Stimulated activated naive CD4-positive, alpha-beta T cell (primary cell): ENCODE measurements at places on chromosomes 16 and 17.

- DNase-seq, result no peak
These were observed 2112.8 kb downstream of the TP53TG3F start for GRCh38 chr16:35572186-35572585.

DNA sequence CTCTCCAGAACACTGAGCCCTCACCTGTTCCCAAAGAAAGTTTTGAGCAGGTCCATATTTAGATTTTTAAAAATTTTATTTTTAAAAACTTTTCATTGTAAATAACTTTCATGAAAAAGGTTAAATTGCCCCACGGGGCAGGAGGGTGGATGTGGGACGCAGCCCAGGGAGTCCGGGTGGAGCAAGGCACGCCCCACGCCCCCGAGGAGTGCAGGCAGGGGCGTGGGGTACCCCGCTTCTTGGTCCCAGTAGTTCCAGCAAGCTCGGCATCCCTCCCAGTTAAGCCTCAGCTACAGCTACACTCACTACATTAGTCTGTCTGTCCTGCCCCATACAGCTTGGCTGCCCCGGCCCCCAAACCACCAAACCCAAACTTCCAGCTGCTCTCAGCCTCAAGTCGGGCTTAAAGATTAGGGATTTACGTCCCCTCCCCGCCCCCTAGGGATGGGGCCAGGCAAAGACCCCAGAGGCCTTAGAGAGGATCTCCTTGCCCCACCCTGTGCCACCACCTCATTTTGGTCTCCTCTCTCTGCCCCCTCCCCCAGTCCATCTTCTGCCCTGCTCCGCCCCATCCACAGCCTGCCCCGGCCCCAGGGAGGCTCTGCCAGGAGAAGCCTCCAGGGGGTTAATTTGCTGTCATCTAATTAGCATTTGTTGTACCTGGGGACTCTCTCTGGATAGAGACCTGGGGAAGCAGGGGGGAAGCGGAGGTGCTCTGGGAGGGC lies 4.6 kb downstream of the FOXJ1 start:
- no peak for DNase-seq

GRCh38 chr16:75810342-75810741 lies 84.1 kb upstream of the CPHXL start:
- DNase-seq, result no peak

DNA sequence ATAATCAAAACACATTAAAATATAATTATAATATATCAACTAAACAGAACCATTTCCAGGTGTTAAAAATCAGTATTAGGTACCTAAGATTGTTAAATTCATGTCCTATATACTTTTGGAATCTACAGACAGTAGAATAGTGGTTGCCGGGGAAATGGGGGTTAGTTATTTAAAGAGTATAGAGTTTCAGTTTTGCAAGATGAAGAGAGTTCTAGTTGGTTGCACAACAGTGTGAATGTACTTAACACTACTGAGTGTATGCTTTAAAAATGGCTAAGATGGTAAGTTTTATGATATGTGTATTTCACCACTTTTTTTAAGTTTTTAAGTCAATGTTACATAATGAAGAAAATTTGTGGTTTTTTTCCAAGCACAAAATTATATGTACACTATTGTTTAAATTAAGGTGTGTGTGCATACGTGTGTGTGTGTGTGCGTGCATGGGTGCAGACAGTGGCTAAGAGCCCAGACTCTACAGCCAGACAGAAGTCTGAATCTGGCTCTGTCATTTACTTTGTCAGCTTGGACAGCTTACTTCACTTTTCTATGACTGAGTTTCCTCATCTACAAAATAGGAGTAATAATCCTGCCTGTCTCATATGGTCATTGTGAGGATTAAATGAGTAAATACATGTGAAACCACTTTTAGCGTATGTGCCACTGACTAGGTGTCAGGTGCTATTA lies 25.3 kb upstream of the PHAF1 start:
- DNase-seq, result no peak

DNA sequence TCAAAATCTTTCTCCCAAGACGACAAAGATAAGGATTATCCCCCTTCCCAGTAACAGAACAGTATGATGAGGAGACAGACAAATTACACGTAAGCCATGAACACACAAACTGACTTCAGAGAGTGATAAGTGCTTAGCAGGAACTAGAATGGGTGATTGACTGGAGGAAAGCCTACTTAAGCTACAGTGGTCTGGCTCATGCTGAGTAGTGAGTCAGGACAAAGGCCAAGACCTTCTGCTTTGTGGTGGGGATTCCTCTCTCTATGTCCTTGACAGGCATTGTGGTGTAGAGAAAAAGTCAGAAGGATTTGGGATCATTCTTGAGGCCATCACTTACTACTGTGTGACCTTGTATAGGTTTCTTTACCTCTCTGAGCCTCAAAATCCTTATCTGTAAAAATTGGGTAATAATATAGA lies 381.9 kb upstream of the CCL2 start:
- no peak for DNase-seq

- no peak for DNase-seq
These were observed 60.7 kb downstream of the CLEC16A start for GRCh38 chr16:11004973-11005610.

- DNase-seq, result no peak
These were observed 4.6 kb upstream of the CLDN9 start for GRCh38 chr16:3007957-3008689.

DNA sequence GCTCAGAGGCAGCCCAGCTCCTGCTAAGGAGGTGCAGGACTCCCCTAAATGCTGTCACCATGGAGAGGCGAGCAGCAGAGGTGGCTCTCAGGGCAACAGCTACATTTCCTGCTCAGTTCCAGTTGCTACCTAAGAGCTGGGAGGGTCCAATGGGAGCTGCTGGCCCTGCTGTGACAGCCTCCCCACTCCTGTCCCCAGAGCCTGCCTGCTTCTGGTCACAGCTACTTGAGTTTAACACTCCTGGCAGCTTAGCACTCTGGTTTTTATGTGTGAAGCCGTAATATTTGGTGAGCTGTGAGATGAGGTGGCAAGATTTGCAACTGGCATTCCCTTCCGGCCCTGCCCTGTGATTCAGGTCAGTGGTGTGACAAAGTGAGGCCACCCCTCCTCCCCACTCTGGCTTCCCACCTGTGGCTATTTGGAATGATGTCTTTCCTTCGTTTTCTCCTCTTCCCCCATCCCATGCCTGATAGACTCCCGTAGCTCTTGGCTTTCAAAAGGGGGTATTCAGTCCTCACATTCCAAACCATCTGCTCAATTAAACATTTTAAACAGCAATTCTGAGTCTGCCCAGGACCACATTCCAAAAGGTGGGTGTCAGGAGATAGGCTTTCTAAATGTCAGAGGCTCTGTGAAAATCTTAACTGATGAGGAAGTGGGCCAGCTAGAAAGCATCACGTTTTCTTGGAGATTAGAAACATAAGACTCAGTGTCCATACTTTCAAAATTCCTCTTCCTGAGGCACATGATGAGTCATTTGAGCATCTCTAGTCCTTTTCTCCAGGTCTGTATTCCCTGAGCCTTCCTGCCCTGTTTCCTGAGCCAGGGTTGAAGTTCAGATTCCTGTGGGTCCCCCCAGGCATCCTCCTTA lies 42.6 kb upstream of the SKAP1 start:
- DNase-seq, result no peak

DNA sequence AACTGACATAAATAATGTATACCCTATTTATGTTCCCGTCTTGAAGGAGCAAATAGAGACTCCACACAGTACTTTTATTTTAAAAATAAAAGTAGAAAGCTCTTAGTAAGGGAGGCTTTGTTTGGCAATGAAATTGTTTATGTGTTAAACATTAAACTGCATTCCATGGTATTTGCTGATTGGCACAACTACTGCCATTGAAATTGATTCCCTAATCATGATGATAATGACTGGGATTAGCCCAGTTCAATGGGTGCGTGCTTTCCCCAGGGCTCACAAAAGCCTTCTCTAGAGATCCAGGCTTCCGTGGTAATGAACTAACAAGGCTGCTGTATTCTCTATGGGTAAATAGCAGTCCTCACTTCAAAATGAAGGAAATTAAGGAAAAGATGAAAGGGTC lies 67.5 kb downstream of the GPRC5B start:
- DNase-seq, result no peak

GRCh38 chr16:11349599-11350276 lies 4.5 kb downstream of the RMI2 start:
- DNase-seq, result no peak

GRCh38 chr16:11400076-11400475 lies 54.8 kb downstream of the RMI2 start:
- no peak for DNase-seq

DNA sequence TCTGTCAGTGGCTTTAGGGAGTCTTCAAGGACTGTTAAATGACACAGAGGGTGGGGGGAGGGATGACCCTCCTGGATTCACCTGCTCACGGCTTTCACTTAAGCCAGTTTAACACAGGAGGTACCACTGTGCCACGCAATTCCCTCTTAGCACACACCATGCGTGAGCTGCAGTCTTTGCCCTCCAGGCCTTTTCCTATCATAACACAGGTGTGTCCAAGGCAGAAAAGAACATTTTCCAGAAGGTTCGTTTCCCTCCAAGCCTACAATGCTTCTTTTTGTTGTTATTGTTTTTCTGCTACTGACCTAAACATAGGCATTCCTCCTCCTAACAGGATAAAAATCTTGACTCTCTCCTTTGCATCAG lies 1.1 kb downstream of the ZFHX3 start:
- no peak for DNase-seq

- DNase-seq, result no peak
These were observed 2.6 kb upstream of the MBTPS1 start for GRCh38 chr16:84119368-84119767.

GRCh38 chr17:9729034-9729650 lies 62.2 kb downstream of the DHRS7C start:
- no peak for DNase-seq

- no peak for DNase-seq
These were observed 67.4 kb downstream of the SIAH1 start for GRCh38 chr16:48317614-48318315.

DNA sequence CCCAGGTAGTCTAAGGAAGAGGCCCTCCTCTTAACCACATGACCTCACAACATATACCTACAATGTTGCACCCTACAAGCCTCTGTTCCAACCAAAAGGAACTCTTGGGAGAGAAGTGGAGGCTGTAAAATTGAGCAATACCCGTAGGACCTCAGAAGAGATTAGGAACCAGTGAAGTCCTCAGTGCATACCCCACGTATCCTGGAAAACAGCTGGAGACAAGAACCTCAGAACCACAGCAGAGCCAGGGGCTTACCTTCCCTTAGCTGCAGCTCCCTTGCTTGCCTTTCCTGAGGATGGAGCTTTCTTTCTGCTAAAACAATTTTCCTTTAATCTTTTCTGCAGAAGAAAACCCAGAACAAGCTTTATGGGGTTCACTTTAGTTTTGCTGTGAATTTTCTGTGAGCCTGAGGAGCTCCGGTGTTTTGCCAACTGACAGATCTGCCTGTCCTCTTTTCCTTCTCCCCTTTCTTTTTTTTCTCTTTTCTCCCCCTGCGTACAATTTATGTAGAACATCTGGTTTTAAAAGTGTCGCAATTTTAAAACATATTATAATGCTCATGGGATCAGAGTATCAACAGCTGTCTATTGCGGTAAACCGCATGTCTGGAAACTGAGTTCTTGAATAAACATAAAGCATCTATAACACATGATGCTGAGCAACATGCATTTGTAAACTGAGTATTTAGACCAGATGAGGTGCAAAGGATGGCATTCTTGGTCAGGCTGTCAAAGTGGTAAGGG lies 226.4 kb upstream of the MAF start:
- DNase-seq, result no peak

- peak; percentile 95 for DNase-seq
These were observed at the start of gene HDAC5 for GRCh38 chr17:44123356-44124117. HDAC5 (minus strand) TSS chr17:44123641; CDS start chr17:44117515, 6,126 bp downstream.

DNA sequence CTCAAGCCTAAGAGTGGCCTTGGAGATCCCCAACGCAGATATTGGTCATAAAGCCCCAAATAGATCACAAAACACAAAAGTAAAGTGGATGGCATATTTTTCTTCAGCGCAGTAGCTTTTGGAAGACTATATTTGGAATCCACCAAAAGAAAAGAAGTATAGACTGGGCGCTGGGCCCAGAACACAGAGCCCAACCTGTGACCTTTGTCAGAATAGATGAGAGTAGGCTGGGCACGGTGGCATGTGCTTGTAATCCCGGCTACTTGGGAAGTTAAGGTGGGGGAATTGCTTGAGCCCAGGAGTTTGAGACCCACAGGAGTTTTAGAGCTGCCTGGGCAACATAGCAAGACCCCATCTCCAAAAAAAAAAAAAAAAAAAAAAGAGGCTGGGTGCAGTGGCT lies 14.6 kb downstream of the SCIMP start:
- DNase-seq, result no peak

DNA sequence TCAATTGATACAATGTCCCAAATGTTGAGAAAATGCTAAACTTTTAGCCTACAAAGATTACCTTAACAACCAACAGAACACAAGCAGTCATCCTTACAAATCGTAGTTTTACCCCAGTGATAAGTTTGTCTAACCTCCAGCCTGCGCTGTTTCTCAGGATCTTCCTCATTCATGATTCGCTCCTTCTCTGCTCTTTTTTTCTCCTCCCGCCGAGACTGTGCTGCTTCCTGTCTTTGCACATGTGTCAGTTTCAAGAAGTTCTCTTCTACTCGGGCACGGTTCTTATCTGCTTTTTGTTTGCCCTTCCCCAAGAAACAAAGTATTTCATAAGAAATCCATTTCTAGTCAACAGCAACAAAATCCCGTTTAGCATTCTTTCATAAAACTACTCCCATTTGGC lies 10.2 kb upstream of the STRADA start:
- DNase-seq, result peak; percentile 8

DNA sequence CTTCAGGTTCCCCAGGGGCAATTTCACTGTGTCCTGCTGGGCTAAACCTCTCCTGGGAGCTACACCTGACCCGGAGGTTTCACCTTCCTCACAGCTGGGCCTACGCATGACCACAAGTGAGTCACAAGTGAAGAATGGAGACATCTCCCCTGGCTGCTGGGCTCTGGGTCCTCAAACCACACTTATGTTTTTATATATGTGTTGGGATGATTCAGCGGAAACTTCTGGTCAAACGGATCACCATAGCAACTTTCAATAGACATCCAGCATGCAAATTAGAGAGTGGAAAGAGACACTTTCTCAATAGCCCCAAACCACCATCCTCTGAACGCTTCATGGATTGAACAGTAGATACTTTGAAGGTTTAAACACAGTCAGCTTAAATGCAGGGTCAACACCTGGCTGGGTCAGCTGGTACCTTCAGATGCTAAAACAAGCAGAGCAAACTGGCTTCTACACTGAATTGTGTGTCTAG lies 28.0 kb upstream of the MAF start:
- no peak for DNase-seq

GRCh38 chr16:53511403-53512280 lies 8.6 kb upstream of the AKTIP start:
- DNase-seq, result no peak

GRCh38 chr16:20944861-20945574 lies 44.4 kb downstream of the LYRM1 start:
- DNase-seq, result no peak

- DNase-seq, result no peak
These were observed 30.9 kb downstream of the PGS1 start for GRCh38 chr17:78409191-78409928.

- peak; percentile 56 for DNase-seq
These were observed 113.1 kb downstream of the SNX29 start for GRCh38 chr16:12089492-12090150.
